ENCODE measurements at places on chromosomes 4 and X. TPM values are rescaled to one million over a fixed set of nuclear protein-coding genes. Genes with fewer than 3 reads are reported as not detected.
A peak's percentile ranks its signal among the peaks of the same experiment; 100 is the strongest.

DNA sequence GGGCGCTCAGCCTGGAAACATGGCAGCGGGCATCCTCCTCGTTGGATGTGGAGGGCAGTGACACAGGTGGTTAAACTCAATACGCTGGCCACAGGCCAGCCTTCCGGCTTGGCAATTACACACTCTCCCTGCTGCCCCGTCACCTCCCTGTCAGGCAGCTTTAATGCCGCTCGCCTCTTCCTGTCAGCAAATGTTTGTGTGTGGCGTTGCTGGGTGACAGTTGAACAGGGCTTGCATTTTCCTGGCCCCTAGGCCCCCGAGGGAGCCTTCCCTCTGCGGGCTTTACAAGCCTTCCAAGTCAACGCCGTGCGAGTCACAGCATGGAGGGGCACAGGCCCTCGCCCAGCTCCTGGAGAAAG lies 620.0 kb downstream of the BCOR start:
- H3K36me3 ChIP-seq: no peaks in the 10 kb centered on the region
- H3K4me1 ChIP-seq: no peaks in the 10 kb centered on the region
- H3K4me3 ChIP-seq: no peak overlapping the region

GRCh38 chrX:19863857-19864223 lies 23.6 kb downstream of the SH3KBP1 start:
- no peaks in the 10 kb centered on the region for H3K27me3 ChIP-seq
- peak overlapping the region; percentile 80 for H3K27ac ChIP-seq
- H3K4me1 ChIP-seq: peaks cover 56% of the 10 kb centered on the region
- DNase-seq: no peak
- peak overlapping the region; percentile 68 for H3K4me3 ChIP-seq

DNA sequence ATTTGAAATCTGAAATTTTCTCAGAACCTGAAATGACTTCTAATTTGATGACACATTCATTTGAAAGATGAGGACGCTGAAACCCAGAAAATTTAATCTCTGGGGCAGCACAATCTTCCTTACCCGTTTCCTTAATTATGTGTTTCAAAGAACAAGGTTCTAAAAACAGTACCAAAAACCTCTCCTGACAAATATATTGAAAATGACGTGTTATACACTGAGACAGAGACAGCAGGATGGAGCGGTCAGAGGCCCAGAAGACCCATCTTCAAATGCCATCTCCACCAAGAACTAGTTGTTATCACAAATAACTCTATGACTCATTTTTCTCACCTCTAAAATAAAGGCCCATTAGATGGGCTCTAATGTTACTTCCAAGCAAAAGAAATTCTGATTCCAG lies 177.3 kb downstream of the NSUN7 start:
- no peak for DNase-seq
- peaks cover 13% of the 10 kb centered on the region for H3K27me3 ChIP-seq
- H3K4me1 ChIP-seq: peaks cover 6% of the 10 kb centered on the region
- no peak overlapping the region for H3K4me3 ChIP-seq

GRCh38 chr4:139736274-139736660 lies 70.6 kb downstream of the MGST2 start:
- H3K4me1 ChIP-seq: peaks cover 11% of the 10 kb centered on the region
- no peak for DNase-seq
- H3K4me3 ChIP-seq: no peak overlapping the region
- peaks cover 58% of the 10 kb centered on the region for H3K27me3 ChIP-seq
- H3K27ac ChIP-seq: no peak overlapping the region

- H3K4me1 ChIP-seq: no peaks in the 10 kb centered on the region
- H3K36me3 ChIP-seq: no peaks in the 10 kb centered on the region
- no peak for DNase-seq
- no peaks in the 10 kb centered on the region for H3K27me3 ChIP-seq
- H3K4me3 ChIP-seq: no peak overlapping the region
Observed at GRCh38 chr4:28845158-28845557, 1875.0 kb upstream of the PCDH7 start.

- H3K27ac ChIP-seq: no peak overlapping the region
- no peak overlapping the region for H3K4me3 ChIP-seq
- DNase-seq: no peak
- peaks cover 6% of the 10 kb centered on the region for H3K27me3 ChIP-seq
- H3K36me3 ChIP-seq: no peaks in the 10 kb centered on the region
Observed at GRCh38 chrX:109830704-109831206, 97.7 kb upstream of the ACSL4 start.

The CT45A6 gene
- not detected for total RNA-seq

The F8A3 gene
- 10.8 TPM for total RNA-seq

GRCh38 chrX:133364865-133365264 lies 50.4 kb downstream of the GPC4 start:
- no peak for DNase-seq
- no peaks in the 10 kb centered on the region for H3K27me3 ChIP-seq
- no peak overlapping the region for H3K27ac ChIP-seq
- H3K4me1 ChIP-seq: no peaks in the 10 kb centered on the region
- no peak overlapping the region for H3K4me3 ChIP-seq

DNA sequence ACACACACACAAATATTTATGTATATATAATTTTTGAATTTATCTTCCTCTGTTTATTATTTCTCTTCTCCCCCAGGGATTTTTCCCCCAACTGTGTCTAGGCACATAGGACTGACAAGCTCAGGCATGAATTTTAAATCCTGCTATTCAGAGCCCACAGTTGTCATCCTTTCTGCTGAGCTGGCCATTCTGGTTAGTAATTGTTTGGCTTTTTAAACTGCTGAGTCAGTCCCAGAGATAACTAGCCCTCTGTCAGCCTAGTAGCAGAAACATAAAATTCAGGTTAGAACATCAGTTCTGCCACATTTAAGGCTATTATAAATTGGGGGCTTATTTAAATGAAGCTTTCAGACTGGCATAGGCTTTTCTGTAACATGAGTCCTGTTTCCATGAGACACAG lies 151.7 kb upstream of the MAOA start:
- DNase-seq: no peak
- no peak overlapping the region for H3K4me3 ChIP-seq
- no peaks in the 10 kb centered on the region for H3K36me3 ChIP-seq
- peaks cover 4% of the 10 kb centered on the region for H3K4me1 ChIP-seq
- H3K27ac ChIP-seq: no peak overlapping the region
- H3K27me3 ChIP-seq: no peaks in the 10 kb centered on the region

- H3K4me1 ChIP-seq: no peaks in the 10 kb centered on the region
- H3K27ac ChIP-seq: no peak overlapping the region
- no peaks in the 10 kb centered on the region for H3K36me3 ChIP-seq
- DNase-seq: no peak
- peaks cover 29% of the 10 kb centered on the region for H3K27me3 ChIP-seq
- H3K4me3 ChIP-seq: no peak overlapping the region
Observed at GRCh38 chr4:94765648-94766047, 7.9 kb downstream of the BMPR1B start.

Data from activated CD8-positive, alpha-beta memory T cell treated with anti-CD3 and anti-CD28 coated beads, Interleukin-2, amount 10 ng/mL, durations not matched to agents 7 days and 5 days (primary cell).